ENCODE measurements at places on chromosomes 16 and 17.

- peak; percentile 35 for DNase-seq
Observed at GRCh38 chr17:181245-182049, at the start of gene DOC2B. DOC2B (minus strand) TSS chr17:181650; CDS start chr17:181479, 171 bp downstream.

DNA sequence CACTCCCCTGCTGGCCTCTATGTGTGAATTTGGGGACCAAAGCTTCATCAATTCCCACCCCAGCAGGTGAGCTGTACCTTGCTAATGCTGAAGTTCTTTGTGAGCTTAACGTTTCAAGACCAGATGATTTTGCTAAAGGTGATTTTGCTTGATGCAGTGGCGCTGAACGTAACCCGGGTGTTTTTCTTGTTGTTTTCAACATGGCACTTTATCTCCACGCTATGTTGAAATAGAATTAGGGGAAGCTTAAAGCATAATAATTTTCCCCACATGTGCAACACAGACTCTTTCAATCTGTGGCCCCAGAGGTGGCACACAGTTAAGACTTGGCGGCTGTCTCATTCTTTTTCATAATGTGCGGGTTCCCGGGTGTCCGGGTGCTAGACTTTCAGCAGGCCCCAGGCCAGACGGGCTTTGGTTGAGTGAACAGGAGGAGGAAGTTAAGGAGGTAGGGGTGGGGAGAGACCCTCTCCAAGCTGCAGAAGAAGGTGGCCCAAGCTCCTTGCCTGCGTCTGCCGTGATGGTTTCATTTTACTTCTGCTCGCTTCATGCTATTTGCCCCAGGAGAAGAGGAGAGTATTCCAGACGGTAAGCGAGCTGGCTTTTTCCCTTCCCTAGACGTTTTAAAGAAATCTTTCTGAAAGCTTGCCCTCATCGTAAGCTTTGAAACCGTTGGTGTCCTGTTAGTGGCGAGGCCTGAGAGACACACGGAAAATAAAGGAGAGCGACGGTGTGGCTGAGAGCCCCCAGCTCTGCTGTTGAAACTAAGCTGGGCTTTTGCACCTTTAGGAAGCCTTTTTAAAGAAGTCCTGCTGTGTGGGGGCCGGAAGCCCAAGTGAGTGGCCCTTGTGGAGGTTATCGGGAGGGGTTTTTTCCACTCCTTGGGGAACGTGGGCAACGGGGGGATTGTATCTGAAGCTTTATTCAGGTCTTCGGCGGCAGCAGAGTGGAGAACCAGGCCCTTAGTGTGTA lies 4.2 kb downstream of the FOXC2 start:
- no peak for DNase-seq

GRCh38 chr16:69116906-69117305 lies 11.5 kb downstream of the HAS3 start:
- no peak for DNase-seq

- DNase-seq, result no peak
Observed at GRCh38 chr16:72149676-72150464, 22.1 kb downstream of the PMFBP1 start.

DNA sequence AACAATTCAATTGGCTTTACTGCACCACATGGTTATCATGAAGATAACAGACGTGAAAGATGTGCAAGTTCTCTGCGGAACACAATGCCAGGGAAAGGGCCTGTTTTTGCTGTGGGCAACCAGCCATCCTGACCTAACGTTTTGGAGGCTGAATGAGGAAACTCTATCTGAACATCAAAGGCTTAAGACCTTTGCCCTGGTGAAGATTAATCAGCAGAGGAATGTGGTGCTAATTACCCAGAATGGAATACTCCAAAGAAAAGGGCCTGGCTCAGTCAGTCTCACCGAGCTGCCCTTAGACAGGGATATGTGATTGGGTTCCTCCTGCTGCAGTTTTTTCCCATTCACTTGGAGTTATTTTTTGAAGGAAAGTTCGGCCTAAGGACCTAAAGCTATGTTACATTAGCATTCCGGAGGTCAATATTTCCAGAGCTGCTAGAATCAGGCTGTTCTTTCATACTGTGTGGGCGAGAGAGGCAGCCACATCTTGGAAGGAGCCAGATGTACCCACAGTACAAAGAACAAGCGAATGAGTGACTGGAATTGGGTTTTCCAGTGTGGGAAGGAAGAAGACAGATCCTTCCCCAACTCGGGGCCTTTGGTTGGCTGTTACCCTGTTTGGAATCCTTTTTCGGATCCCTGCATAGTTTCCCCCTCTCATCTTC lies 15.5 kb downstream of the ASIC2 start:
- no peak for DNase-seq

DNA sequence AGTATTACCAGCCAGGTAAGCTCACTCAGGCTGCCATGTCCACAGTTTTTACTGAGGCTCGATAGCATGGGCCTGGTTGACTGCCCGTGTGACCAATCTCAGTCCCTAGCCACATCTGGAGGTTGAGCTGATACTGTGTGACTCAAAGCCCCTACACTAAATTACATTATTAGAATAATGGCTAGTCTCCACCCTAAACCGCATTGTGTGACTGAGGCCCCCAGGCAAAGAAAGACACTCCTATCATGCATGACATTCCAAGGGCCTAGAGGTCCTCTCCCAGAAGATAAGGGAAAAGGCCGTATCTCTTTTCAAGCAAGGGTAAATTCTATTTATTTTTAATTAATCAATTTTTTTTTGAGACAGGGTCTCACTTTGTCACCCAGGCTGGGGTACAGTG lies 505.3 kb downstream of the HAPSTR1 start:
- DNase-seq, result no peak

GRCh38 chr16:58500430-58501241 lies 693 bp downstream of the NDRG4 start:
- peak; percentile 27 for DNase-seq

DNA sequence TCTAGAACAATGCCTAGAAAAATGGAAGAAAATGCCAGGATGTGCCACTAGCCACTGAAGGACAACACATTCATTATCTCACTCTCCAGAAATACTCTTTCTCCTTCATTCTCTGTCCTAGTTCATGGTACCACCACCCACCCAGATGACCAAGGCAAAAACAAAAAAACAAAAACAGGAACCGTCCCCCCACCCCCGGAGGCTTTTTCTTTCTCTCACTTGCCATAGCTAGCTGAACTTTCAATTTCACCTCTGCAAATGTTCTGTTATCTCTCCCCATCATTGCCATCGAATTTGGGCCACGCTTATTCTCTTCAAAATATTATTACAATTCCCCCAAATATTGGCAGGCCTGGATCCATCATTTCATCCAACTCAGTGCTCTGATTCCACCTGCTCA lies 49.0 kb downstream of the SOX9 start:
- no peak for DNase-seq

DNA sequence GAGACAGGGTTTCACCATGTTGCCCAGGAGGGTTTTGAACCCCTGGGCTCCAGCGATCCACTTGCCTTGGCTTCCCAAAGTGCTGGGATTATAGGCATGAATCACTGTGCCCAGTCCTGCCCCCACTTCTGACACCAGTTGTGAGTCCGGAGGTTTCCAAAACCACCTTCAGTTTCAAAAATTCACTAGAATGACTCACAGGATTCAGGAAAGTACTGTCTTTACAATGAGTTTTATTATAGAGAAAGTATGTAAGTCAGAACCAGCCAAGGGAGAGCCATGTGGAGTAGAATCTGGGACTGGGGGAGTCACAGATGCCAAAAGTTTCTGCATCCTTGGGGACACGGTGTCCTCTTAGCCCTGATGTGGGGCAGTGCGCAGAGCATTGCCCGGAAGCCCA lies 55.1 kb downstream of the PLD6 start:
- no peak for DNase-seq

DNA sequence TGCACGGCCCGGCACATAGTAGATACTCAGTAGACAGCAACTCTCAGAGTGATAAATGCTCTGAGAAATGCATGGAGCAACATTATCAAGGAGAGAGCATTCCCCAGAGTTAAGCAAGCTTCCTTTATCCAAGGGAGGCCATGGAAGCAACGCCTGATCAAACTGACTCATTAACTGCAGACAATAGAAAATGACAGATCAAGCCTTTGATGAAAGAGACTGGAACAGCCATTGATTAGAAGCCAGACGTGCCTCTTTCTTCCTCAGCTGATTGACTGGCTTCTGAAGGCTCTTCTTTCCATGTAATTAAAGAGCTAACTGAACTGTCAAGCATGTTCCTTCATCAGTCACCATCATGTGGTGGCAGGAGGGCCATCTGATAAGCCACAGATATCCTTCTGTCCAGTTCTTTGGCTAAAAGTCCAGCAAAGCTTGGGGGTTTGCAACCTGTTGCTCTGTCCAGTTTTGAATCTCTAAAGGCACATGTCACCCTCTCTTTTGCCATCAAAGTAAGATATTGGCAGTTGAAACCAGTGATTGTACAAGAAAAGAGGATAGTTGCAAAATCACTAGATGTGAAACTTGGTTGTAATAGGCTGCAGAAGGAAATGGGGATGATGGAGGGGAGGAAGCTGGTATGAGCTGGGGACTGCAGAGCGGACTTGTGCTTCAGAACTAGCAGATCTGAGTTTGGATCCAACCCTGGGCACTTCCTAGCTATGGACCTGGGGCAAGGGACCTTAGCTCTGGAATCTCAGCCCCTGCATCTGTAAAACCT lies 188.0 kb downstream of the HAPSTR1 start:
- DNase-seq, result no peak

DNA sequence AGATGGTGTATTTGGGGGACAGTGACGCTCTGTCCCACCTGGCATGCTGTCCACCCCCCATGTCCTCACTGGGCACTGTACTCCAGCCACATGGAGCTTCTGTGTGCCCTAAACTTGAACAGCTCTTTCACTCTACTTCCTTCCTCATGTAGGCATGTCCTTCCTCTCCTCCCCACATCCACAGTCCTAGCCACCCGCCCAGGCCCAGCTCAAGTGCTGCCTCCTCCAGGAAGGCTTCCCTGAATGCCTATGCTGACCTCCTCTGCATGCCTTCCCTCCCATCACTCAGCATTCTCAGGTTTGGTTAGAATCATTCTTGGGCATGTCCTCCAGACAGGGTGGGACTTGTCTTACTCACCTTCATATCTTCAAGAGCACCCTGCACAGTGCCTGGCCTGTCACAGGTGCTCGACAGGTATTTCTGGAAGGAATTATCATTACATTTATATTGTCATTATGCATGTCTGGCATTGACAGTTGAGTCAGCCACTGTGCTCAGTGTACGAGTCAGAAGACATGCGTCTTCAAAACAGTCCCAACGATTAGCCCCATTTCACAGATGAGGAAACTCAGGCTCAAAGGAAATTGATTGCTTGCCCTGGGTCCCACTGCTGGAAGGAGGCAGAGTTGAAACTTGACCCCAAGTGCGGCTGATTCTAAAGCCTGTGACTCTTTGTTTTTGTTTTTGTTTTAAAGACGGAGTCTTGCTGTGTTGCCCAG lies 42.1 kb upstream of the TOB1 start:
- no peak for DNase-seq

DNA sequence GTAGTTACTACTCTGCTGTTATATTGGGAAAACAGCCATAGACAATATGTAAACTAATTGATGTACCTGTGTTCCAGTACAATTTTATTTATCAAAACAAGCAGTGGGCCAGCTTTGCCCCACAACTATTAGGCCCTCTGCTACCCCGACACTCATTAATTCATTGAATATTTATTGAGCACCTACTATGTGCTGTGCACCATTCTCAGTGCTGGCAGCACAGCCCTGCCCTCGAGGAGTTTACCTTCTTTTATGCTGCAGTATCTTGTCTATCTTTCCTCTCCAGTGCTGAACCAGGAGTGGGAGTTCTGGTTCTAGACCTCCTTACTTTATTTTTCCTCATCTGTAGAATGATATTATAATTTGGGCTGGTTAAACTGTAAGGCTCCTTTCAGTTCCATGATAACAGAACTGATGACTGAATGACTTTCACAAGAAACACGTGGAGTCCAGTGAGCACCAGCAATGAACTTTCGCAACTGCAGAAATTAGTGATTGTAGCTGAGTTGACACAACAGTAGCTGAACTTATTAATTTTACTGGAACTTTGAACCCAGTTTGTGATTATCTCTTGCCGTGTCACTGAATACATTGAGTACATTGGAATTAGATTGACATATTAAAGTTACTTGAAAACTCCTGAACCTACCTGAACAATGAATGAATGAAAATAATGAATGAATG lies 2.4 kb downstream of the GOSR2 start:
- DNase-seq, result no peak

DNA sequence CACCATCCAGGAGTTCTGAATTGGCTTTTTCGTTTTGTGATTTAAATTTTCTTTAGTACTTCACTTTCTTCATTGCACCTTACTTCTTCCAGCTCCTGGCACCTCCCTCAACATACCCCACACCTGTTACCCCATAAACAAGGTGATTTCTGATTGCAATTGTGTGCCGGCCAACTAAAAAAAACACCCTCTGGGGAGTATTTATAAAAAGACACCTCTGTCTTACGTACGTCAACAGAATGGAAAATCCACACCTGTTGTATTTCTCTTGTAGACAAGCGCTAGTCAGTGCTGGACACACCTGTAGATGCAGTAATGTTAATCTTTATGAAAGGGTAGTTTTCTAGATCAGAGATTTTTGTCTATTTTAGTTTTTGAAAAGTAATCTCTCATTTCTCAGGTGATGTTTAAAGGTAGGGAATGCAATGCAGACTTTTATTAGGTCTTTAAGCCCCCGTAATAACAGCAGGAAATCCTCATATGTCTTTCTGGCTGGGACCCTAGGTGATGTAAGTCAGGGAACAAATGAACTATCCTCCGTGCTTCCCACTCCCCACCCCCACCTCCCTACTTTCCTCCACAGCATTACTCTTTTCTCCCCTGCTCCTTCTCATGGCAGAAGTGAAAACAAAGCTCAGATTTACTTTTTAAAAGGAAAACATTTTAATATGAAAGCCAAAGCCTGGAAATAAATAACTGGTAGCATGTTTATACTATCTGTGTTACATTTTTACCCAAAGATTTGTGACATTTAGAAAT lies 4.2 kb downstream of the MSI2 start:
- DNase-seq, result peak; percentile 31
